ENCODE measurements at places on chromosomes 12 and 14.

GRCh38 chr14:54261283-54261682 lies 135.5 kb upstream of the CDKN3 start:
- DNase-seq, result no peak

- DNase-seq, result no peak
These were observed 14.9 kb upstream of the HSP90B1 start for GRCh38 chr12:103915306-103915705.

DNA sequence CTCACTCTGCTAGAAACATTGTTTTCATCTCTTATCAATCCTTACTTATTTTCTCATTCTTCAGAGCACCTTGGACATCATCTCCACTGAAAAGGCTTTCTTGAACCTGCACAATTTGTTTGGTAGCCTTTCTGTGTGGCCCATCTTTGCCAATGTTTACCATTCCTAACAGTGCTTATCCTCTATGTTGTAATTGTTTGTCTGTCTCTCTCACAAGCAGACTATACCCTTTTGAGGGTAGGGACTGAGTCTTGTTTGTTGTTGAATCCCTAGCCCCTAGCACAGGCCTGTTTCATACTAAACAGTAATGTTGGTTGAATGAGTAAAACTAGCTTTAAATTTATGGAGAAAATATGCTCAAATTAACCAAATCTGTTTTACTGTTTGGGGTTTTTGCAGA lies 9.2 kb downstream of the MRPL42 start:
- DNase-seq, result no peak

- no peak for DNase-seq
These were observed 24.0 kb upstream of the CKAP4 start for GRCh38 chr12:106271575-106272505.

DNA sequence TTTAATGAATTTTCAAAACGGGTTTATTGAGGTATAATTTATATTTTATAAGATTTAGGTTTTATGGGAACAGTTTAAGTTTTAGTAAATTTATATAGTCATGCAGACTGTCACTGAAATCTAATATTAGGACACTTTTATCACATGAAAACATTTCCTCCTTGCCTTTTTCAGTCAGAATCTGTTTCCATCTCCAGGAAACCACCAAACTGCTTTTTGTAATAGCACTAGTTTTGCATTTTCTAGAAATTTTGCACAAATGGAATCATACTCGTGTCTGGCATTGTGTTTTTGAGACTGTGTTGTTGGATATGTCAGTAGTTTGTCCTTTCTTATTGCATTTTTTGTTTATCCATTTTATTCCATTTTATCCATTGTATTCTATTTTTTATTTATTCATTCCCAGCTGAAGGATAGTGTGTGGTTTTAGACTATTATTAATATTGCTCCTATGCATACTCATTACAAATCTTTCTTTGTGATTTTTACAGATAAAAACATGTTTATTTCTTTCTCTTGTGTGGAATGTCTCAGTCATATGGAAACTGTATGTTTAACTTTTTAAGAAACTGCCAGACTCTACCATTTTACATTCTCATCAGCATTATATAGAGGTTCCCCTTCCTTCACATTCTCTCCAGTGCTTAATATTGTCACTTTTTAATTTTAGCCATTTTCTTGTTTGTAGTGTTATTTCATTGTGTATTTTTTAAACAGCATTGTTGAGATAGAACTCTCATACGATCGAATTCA lies 26.5 kb downstream of the PALS1 start:
- no peak for DNase-seq

All from inflammatory macrophage (primary cell).